AG04450 (cell line): ENCODE measurements at places on chromosomes 7 and 10. TPM values are rescaled to one million over a fixed set of nuclear protein-coding genes. Genes with fewer than 3 reads are reported as not detected.

The ZNF679 gene
- polyA plus RNA-seq = not detected in 2 replicates

DNA sequence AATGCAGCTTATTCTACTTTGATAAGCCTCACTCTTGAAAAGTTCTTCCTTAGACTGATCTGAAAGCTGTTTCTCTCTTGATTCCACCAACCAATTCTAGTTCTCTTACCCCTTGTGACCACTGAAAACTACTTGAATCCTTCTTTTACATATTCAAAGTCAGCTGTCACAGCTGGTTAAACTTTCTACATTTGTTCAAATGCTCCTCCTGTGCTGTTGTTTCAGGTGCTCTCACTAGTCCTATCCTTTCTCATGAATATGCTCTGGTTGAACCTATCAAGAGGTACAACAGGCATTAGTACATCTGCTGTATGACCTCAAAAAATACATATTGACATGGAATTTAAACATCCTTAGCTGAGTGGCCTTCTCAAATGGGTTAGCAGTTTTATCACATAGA lies 91.5 kb downstream of the MYO3A start:
- DNase-seq = no peak

DNA sequence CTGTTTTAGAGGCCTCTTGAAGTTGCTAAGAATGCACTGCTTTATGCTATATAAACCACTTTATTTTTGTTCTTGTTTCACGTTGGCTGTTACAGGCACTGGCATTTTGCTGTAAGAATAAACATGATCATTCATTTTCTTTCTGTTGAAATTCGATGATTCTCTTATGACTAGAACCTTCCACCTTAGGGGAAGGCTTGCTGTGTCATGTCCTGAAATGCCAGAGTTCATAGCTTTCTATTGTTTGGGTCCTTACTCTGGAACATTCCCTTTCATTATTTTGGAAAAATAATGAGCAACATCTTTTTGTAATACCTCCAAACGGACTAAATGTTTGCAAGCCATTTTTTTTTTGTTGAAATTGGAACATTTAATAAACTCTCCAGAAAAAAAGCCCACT lies 495.1 kb upstream of the POT1 start:
- DNase-seq = no peak

GRCh38 chr10:36332926-36333325 lies 690.8 kb upstream of the FZD8 start:
- DNase-seq = no peak

DNA sequence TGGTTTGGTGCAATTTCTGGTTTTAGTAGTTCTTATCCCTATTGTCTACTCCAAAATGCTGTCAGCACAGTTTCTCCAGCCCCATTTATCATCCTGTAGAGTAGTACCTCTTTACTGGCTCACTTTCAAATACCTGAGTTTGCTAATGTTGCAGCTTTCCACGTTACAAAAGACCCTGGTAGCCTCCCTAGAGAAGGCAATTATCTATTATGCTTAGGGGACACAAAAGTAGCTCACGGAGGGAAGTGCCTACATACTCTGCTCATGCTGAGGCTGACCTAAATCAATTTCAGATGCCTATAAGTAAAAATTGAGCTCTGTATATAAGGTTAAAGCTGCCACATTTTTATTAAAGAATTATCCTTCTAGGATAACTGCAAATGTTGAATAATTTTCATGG lies 603.6 kb downstream of the CNTNAP2 start:
- DNase-seq = no peak

- DNase-seq = no peak
These were observed 203.0 kb upstream of the HDAC9 start for GRCh38 chr7:18292584-18292983.
